ENCODE measurements at places on chromosomes 6 and 20. TPM values are rescaled to one million over a fixed set of nuclear protein-coding genes. Genes with fewer than 3 reads are reported as not detected.

The TRPC4AP gene
- 98.8 TPM for total RNA-seq

GRCh38 chr20:62971950-62972844, 19.7 kb downstream of the SLC17A9 start:
- DNase-seq = peak; percentile 100

DNA sequence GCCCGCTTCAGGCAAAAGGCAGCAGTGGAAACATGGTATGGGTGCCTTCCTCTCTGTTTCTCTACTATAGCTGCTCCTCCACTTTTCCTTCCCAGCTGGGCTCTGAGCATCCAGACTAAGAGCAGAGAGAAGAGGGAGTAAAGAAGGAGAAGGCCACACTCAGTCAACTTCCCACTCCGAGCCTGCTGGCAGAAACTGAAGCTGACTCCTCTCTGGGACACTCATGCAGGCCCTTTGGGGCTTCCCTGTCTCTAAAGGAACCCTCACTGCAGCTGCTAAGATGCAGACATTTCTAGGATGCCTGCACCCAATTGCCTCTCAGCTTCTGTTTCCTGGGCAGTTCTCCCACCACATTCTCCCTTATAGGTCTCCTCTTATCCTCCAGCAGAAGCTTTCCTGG, 88.9 kb downstream of the FRK start:
- no peak for DNase-seq

DNA sequence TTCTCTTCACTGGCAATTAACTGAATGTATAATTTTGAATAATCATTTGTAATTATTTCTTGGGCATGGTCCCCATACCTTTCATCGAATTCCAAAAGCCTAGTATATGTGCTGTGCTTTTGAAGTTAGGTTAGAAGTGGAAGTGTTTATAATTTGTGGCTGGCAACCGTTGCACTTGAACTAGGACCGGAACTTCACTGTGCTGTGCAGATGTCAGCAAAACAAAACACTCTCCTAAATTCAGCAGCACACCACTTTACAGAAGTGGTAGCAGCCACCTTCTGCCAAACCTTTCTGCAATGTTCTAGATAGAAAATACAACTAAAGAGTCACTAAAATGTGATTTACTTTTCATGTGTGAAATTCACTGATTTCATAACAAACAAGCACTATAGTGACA, 111.9 kb downstream of the FAM83B start:
- DNase-seq = no peak

The OR10C1 gene
- not detected for total RNA-seq

The ZNF831 gene
- total RNA-seq = not detected

Measured in osteoblast (primary cell).